ENCODE measurements at places on chromosomes 6 and 20. TPM values are rescaled to one million over a fixed set of nuclear protein-coding genes. Genes with fewer than 3 reads are reported as not detected.

MCHR2 gene
- total RNA-seq: not detected

DDX43 gene
- 0.44 TPM for total RNA-seq

DNA sequence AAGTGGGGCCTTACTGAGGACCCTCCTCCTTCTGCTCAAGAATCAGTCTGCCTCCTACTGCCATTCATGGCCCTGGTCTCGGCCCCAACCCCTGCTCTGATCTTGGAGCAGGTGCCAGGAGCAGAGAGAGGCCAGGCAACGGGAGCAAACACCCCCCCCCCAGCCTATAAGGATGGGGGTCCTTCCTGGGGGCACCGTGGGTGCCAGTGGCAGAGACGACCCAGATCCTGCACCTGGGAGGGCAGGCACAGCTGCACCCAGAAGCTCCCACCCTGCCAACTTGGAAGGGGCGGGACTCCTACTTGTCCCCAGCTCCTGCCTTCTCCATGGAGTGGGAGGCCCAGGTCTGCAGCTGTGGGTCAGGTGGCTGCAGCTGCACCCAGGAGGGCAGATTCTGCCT, 183.2 kb downstream of the EYA4 start:
- no peak overlapping the region for H3K4me3 ChIP-seq
- H3K27ac ChIP-seq: no peak overlapping the region
- H3K27me3 ChIP-seq: no peaks in the 10 kb centered on the region
- no peaks in the 10 kb centered on the region for H3K36me3 ChIP-seq

DNA sequence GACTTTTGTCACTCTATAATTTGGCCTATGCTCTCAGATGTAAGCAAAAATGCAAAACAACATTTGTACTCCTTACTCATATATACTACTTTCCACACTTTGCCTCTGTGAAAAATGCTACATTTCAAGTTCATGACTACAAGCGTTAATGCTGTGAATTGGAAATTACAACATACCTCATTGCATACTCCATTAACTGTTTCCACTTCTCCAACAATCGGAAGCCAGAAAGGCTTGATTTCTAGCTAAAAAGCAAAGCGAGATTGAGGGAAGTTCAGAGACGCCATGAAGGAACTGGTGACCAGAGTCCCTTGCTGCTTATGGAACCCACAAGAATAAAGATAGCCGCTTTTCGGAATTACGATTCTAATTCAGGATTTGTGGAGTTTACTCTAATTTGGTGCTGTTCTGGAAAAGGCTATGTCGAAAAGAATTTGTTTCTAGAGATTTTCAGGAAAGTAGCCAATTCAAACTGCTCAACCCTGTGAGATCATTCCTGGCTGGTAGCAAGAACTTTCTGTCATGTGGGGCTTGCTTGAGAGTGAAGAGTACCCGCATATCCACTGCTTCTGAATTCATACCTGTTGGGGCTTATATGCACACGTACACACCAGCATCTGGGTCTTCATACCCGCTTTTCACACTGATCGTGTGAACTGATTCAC, 98.0 kb upstream of the CITED2 start:
- H3K4me3 ChIP-seq: no peak overlapping the region
- H3K27ac ChIP-seq: no peak overlapping the region
- DNase-seq: no peak

DNA sequence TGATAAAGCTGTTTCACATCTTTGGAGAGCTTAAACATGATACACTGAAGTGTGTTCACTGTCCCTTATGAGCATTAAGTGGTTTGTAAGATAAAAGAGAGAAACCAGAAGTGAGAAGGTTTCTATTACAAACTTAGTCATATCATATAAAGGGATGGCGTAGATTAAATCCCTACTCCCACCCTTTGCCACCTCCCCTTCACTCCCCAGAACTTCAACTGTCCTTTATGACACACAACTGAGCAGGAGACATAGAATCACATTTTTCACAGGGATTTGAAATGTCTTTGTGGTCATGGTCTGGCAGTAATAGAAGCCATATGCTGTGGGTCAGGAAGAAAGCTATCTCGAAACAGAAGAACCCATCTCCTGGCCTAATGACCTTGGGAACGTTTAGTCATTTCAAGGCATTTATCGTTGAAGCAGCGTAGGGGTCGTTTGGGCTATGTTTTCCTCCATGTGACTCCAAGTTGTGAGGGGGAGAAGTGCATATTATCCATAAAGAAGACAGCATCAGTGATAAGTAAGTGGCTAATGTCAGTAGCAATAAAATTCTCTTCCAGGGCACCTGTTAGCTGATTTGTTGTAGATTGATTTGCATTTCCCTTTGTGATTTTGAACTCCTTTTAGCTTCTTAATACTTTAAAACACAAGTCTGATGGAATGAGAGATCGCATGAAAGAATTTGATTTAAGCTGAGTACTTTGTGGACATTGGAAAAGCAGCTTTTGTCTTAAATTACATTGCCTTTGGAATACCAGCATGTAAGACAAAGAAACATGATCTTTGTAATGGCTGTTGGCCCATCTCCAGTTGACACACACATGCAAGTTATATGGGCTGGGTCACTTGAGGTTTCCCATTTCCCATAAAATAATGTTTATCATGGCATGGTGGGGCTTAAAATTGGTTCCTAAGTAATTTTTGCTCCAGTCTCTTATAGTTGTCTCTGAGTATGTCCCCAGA, 501.5 kb upstream of the FLRT3 start:
- no peak overlapping the region for H3K27ac ChIP-seq
- H3K27me3 ChIP-seq: no peaks in the 10 kb centered on the region
- no peak overlapping the region for H3K4me3 ChIP-seq
- DNase-seq: no peak
- H3K36me3 ChIP-seq: no peaks in the 10 kb centered on the region

RIMS4 gene
- total RNA-seq: 0.08 TPM

- H3K27me3 ChIP-seq: peaks cover 6% of the 10 kb centered on the region
- peaks cover 4% of the 10 kb centered on the region for H3K4me1 ChIP-seq
- H3K27ac ChIP-seq: no peak overlapping the region
Observed at GRCh38 chr6:138572167-138572875, 73.0 kb upstream of the NHSL1 start.

- peaks cover 14% of the 10 kb centered on the region for H3K4me1 ChIP-seq
- H3K27ac ChIP-seq: no peak overlapping the region
- DNase-seq: no peak
Observed at GRCh38 chr6:136036071-136036380, 184.5 kb downstream of the PDE7B start.

DNA sequence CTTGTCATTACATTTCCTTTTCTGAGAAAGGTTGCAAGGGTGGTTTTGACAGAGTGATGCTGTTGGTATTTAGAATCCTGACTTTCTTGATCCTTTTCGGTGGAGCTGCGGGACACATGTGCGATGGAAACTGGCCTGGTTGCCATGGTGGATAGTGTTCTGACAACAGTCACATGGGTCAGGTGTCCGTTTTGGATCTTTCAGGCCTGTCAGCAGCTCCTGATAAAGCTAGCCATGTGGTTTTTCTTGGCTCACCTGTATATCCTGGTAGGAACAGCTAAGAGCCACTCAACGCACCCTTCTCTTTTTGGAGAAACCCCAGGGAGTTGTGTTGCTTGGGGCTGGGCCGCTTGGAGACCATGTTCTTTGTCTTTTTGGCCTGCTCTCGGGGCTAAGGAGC, 177.4 kb downstream of the MTFR2 start:
- H3K36me3 ChIP-seq: no peaks in the 10 kb centered on the region
- H3K4me1 ChIP-seq: no peaks in the 10 kb centered on the region
- H3K4me3 ChIP-seq: no peak overlapping the region
- DNase-seq: no peak
- H3K27me3 ChIP-seq: peaks cover 9% of the 10 kb centered on the region
- no peak overlapping the region for H3K27ac ChIP-seq

IL17A gene
- not detected for total RNA-seq

VSX1 gene
- not detected for total RNA-seq

ATP6V1G2 gene
- 1.0 TPM for total RNA-seq

GRCh38 chr20:9557411-9557810, 43.0 kb downstream of the LAMP5 start:
- no peak for DNase-seq
- no peak overlapping the region for H3K27ac ChIP-seq
- no peak overlapping the region for H3K4me3 ChIP-seq
- H3K36me3 ChIP-seq: no peaks in the 10 kb centered on the region
- peaks cover 4% of the 10 kb centered on the region for H3K27me3 ChIP-seq

DNA sequence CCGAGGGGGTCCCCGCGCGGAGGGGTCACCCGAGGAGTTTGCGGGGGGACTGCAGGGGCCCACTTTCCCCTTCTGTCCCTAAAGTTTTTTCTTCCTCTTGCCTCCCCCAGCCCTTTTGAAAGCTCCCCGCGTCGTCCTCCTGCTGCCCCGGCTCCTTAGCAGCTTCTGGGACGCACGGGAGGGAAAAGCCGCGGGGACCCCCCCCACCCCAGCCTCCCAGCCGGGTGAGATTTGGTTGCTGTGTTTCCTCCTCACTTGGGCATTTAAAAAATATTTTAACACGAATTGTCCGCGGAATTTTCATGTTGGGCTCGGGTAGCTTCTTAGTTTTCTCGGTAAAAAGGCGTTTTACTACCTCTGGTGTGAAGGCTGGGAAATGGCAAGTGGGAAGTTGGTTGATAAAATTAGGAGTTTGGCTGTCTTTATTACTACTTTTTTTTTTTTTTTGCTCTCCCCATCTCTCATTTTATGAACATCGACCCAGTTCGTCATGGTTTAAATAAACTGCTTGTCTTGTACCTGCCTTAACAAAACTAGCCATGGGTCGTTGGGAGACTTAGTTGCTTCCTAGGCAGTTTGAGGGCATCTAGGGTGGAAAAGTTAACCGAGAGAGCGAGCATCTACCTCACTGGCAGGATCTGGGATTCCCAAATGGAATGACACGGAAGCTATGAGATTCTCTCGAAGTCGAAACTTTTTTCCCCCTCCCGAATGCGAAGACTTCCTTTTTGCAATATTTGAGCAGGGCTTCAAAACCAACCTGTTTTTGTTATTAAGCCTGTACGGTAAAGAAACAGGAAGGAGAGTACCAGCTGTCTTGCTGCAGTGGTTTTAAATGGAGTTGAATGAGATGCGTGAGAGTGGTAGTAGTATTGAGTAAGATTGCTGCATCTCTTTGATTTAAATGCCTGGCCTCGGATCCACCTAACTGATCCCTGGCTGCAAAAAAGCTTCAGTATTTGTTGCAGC, 868 bp downstream of the NCOA3 start:
- peaks cover 3% of the 10 kb centered on the region for H3K27me3 ChIP-seq
- DNase-seq: no peak
- peak overlapping the region; percentile 99 for H3K4me3 ChIP-seq
- H3K36me3 ChIP-seq: peaks cover 48% of the 10 kb centered on the region

DNA sequence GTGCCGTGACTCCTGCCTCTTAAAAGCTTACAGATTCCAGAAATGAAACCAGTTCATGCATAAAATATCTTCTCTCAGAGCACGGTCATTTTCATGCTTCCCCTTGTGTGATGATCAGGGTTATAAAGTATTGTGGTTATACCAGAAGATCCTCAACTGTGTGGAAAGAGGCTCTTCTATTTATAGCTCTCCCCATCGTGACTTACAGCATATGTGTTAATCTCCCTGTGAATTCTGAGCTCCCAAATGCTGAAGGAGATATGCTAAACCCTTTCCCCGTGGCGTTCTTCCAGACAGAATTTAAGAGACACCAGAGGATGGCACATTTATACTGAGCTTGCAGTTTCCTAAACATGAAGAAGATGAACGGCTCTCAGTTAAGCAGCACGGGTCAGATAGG, 158.8 kb downstream of the CDH26 start:
- peaks cover 9% of the 10 kb centered on the region for H3K27me3 ChIP-seq
- no peak for DNase-seq
- no peak overlapping the region for H3K27ac ChIP-seq
- H3K4me3 ChIP-seq: no peak overlapping the region
- no peaks in the 10 kb centered on the region for H3K4me1 ChIP-seq

- no peaks in the 10 kb centered on the region for H3K27me3 ChIP-seq
- peaks cover 13% of the 10 kb centered on the region for H3K4me1 ChIP-seq
- H3K36me3 ChIP-seq: peaks cover 13% of the 10 kb centered on the region
Observed at GRCh38 chr6:31806470-31807272, at the start of gene LSM2. Gene LSM2 (minus strand): TSS chr6:31806966. CDS start chr6:31806757, 209 bp downstream.

DNA sequence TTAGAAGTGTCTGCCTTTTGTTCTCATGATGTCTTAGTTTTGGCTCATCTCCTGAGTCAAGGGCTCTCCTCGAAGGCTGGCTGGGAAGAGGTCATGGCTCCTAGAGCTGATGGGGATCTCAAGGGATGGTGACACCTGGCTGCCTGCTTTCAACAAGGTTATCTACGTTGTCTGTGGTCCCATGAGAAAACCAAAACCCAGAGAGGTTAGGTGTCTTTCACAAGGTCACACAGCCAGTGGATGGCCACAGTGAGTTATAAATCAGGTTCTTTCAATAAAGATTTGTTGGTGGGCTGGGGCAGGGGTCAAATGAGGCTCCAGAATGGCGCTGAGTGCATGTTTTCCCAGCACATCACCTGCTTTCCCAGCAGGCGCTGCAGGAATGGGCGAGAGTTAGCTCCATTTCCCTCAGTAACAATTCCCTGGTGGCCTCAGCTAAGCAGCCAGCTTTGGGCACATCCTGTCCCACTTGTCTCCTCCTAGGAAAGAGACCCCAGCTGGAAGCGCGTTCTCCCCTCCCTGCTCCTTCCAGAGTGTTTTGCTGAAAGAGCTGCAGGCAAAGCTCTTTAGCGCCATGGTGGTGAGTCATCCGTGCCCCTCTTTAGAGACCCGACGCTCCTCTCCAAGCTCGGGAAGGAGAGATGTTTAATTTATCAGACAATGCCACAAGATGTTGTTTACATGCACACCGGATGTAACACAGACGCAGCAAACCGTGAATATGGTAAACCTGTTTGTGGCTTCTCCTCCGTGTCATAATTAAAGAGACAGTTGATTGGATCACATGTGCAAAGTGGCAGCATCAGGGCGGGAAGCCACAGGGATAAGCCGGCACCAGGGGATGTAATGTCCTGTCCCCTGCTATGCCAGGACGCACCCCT, 109.7 kb downstream of the LRFN2 start:
- no peak overlapping the region for H3K27ac ChIP-seq
- no peak for DNase-seq
- H3K27me3 ChIP-seq: peaks cover 6% of the 10 kb centered on the region
- H3K36me3 ChIP-seq: no peaks in the 10 kb centered on the region

VSTM2L gene
- not detected for total RNA-seq

GRCh38 chr6:70864401-70864800, 92.5 kb downstream of the B3GAT2 start:
- H3K27ac ChIP-seq: no peak overlapping the region
- no peak overlapping the region for H3K4me3 ChIP-seq
- no peak for DNase-seq

- peaks cover 6% of the 10 kb centered on the region for H3K36me3 ChIP-seq
- peak; percentile 53 for DNase-seq
- H3K4me1 ChIP-seq: peaks cover 20% of the 10 kb centered on the region
- peak overlapping the region; percentile 88 for H3K27ac ChIP-seq
- no peak overlapping the region for H3K4me3 ChIP-seq
Observed at GRCh38 chr6:155050311-155050710, 55.2 kb downstream of the TIAM2 start.

DNA sequence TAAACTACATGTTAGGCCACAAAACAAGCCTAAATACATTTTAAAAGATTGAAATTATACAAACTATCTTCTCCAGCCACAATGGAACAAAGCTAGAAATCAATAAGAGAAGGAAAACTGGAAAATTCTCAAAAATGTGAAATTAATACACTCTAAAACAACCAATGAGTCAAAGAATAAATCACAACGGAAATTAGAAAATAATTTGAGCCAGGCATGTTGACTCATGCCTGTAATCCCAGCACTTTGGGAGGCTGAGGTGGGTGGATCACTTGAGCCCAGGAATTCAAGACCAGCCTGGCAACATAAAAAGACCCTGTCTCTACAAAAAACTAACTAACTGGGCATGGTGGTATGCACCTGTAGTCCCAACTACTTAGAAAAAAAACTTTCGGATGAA, 6.3 kb upstream of the WFDC13 start:
- H3K4me1 ChIP-seq: no peaks in the 10 kb centered on the region
- DNase-seq: no peak
- H3K4me3 ChIP-seq: no peak overlapping the region
- no peaks in the 10 kb centered on the region for H3K36me3 ChIP-seq
- peaks cover 38% of the 10 kb centered on the region for H3K27me3 ChIP-seq
